Fibroblast of the aortic adventitia (primary cell): ENCODE measurements at places on chromosomes 7 and 10.

- DNase-seq = no peak
Observed at GRCh38 chr10:85858776-85859515, 507.6 kb downstream of the GRID1 start.

DNA sequence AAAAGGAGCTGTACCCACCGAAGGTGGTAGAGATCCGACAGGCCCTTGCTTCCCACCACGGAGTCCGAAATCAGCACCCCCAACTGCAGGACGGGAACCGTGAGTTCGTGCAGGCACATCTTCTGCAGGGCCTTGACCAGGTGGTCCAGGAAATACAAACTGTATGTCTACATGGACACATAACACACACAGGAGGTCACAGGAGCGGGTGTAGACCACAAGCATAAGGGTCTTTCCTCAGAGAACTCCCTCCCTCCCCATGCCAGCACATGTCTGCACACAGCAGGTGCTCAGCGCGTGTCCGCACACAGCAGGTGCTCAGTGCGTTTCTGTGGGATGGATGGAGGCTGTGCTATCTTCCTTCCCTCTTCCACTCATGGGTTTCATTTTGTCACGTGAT is 69.7 kb downstream of the CFAP46 start:
- no peak for DNase-seq

- no peak for DNase-seq
Observed at GRCh38 chr7:141617280-141617679, 66.1 kb downstream of the AGK start.

DNA sequence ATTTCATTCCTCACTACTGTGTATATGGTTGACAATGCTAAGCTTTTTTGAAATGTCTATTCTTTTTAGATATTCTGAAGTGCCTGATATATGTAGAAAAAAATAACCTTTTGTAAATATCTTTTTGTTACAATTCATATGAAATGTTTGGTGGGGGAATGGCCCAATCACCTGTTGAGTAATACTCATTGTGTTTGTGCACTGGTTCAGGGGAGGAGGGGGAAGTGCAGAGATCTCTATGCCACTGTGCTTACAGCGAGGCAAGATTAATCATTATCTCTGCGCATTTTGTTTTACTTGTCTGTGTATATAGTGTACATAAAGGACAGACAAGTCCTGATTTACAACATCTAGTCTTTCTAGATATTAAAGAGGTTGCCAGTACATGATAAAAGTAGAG is 25.2 kb downstream of the NUP42 start:
- DNase-seq = no peak

GRCh38 chr7:130875901-130876300 is 141.9 kb upstream of the KLF14 start:
- DNase-seq = no peak

GRCh38 chr7:149872419-149873073 is 1.2 kb upstream of the ATP6V0E2 start:
- DNase-seq = peak; percentile 71

DNA sequence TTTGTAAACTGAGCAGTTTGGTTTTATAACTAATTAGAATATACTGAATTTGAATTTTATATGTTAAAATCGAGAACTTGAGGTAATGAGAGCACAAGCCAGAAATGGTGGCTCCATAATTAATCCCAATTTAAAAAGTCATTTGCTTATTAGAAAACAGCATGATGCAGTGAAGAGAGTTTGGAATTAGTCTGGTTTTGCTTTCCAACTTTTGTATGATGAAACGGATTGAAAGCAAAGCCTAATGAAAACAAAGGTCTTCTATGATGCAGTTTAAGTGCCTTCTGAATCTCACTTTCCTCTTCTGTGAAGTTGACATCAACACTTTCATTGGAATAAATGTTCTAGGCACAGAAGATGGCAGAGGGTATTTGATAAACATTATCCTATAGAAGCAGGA is 89.4 kb downstream of the SORCS1 start:
- no peak for DNase-seq

- DNase-seq = no peak
Observed at GRCh38 chr10:87923233-87923632, 59.8 kb downstream of the PTEN start.

DNA sequence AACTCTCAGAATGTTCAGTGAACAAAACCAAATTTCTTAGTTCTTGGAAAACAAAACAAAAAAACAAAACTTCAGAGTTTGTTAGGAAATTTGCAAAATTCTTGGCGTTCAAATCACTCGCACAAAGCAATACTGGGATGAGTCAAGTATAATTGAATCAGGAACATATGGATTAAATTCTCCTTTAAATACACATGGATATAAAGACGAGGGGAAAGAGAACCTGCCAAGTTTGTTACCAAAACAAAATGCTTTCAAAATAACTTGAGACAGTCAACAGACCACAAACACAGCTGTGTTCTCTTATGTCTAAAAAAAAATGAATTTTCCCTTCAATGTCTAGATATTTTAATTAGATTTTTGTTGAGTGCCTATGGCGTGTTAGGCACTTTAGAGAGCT is 93.5 kb upstream of the MPP7 start:
- DNase-seq = no peak

- DNase-seq = no peak
Observed at GRCh38 chr7:158366916-158367633, 220.5 kb downstream of the PTPRN2 start.

- DNase-seq = no peak
Observed at GRCh38 chr10:133237588-133238465, at the start of gene VENTX. Gene VENTX, plus strand, starts transcription at chr10:133237855. Its CDS starts 60 bp downstream, at chr10:133237915.

DNA sequence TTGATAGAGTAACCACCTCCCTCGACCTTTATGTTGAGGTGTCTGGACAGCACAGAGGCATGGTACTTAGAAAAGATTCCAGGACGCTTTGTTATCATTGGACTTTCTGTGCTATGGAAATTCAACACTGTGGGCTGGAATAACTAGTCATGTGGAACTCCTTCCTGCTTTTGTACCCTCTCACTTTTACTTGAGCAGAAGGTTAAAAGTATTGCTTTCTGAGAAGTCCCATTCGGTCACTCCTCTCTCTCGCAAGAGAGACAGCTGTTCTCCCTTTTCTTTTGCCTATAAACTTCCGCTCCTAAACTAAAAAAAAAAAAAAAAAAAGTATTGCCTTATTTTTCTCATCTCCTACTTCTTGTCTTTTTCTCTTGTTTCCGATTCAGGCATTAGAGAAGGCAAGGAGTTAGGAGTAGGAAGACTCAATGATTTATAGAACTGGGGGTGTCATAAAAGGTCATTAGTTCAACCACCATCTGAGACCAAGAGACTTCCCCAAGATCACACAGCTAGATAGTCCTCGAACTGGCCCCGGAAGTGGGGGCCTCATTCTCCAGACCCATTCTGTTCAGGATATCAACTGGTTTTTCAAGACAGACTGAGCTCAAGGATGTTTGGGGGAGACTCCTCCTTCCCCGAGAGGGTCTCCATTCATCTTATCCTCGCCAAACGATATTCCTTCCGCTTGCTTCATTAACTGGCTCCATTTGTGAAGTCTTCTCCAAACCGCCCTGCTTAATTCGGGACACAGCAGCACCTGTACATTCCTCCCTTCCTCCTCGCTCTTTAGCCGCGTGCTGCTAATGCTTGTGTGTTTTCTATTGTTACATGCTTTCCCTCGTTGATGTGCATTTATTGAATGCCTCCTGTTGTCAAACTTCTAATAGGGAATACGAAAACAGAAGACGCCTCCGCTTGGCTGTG is 995 bp upstream of the INPP5F start:
- DNase-seq = peak; percentile 27

DNA sequence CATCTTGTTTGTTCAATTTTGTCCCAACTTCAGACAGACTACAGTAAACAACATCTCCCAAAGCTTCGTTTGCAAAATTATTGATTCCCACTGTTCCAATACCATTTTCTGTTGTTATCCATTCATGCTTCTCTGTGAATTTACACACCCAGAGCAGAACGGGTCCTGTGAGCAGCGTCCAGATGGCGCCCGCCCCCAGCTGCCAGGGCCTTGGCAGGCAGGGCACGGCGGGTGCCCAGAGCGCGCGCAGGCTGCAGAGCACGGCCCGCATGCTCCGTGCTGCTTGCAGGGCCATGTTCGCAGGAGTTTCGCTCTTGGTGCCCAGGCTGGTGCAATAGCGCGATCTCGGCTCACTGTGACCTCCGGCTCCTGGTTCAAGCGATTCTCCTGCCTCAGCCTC is 32.5 kb upstream of the SEPTIN7 start:
- no peak for DNase-seq

DNA sequence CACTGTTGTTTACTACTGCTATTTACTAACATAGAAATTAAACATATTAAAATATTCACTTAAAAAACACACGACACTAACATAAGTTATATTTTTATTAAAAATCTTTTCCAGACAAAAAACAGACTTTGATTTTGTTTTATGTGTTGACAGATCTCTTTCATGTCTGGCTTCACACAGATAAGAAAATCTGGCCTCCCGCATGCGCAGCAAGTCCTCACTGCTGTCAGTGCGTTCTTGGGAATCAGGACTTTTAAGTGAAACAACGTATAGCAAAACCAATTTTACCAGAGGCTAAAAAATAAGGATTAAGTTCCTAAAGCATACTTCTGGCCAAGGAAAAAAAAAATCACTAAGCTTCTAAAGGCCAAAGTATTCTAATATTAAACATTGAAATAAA is 1.2 kb upstream of the IDI1 start:
- peak; percentile 34 for DNase-seq

DNA sequence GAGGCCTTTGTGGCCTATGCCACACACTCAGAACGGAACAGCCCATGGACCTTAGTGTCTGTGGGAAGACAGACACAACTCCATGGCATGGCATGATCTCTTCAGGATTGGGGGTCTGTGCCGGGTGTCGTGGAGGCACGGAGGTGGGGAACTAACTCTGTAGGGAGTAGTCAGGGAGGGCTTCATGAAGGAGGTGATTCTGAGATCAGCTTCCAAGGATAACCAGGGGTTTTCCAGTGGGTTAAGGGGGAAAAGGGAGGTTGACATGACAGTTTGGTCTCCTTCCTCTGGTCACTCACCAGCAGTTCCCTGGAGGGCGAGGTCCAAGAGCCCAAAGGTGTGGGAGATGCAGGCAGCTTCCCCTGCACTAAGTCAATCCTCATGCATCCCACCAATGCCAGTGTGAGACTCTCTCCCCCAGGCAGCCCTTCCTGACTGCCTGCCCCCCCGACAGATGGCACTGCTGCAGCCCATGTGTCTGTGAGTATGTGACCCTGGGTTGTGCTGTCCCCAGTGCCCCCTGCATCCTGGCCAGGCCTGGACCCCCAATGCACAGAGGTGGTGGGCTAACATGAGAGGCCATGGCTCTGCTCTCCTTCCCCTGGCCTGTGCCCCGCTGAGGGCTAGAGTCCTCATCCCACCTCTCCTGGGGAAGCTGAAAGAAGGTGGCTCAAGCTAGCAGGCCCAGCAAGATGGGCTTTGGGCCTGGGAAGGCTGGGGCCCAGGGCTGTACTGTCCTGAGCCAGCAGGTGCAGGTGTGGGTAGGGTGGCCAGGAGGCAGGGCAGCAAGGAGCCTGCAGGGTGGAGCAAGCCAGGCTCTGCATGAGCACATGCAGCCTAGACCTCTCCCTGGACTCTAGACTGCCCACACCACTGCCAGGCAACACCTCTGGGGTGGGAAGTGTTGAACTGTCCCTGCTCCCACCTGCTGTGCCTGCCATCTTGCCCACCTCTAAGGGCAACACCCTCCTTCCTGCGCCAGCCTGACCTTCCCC is 39.7 kb downstream of the RASGEF1A start:
- no peak for DNase-seq

- DNase-seq = peak; percentile 71
Observed at GRCh38 chr7:30815951-30816644, 44.9 kb downstream of the MINDY4 start.

DNA sequence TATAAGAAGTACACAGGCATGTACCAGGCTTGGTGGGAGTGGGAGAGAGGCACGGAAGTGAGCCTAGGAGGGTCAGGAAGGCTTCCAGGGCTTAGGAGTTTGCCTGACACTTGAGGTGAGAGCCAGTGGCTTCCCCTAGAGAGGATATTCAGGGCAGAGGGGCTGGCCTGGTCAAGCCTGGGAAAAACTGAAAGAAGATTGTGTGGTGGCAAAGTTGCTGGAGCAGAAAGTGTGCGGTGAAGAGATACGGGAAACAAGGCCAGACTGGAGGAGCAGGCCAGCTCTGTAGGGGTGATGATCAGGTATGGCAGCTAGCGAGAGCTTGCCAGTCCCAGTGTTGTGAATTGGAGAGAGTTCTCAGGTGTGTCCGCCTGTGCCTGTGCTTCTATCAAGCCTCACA is 129.9 kb downstream of the CCNY start:
- DNase-seq = no peak

- no peak for DNase-seq
Observed at GRCh38 chr7:47905076-47905920, 43.0 kb downstream of the PKD1L1 start.

DNA sequence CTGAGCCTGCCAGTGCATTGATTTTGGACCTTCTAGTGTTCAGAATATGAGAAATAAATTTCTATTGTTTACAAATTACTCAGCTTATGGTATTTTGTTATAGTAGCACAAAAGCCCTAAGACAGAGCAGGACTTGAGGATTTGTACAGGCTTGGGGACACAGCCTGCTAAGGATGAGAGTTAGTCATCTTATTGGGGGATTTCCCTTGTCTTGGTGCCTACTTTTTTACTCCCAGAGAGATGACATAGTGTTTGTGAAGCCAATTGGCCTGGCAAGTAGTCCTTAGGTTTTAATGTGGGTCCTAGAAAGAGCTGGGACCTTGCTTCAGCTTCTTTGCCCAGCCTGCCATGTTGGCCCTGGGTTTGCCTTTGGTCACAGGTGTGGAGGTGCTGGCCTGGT is 364.0 kb downstream of the REEP3 start:
- no peak for DNase-seq

- DNase-seq = peak; percentile 98
Observed at GRCh38 chr7:107972075-107972482, 30.9 kb downstream of the LAMB1 start.

DNA sequence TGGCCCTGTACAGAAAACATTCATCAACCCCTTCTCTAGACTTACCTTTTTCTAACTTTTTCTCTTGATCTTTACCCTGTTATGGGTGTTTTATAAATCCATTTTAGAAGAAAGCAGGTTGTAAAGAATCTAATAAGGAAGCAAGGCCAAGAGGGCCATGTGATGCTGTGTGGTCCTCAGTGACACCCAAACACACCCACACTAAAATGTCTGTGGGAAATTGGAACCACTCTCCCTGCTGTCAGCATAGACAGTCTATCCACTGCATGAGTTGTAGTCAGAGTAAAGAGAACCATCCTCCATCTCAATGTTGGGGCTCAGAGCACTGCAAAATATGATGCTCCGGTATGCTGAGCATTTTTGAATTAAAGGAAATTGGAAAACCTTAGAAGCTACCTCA is 235.5 kb downstream of the SKIDA1 start:
- DNase-seq = no peak

- no peak for DNase-seq
Observed at GRCh38 chr10:11415095-11415494, 196.4 kb downstream of the USP6NL start.

- DNase-seq = no peak
Observed at GRCh38 chr7:111414374-111414773, 147.9 kb downstream of the IMMP2L start.
